ENCODE measurements at places on chromosomes 5 and 9.

GRCh38 chr9:87668222-87668621 is 57.7 kb upstream of the CTSL start:
- no peak for DNase-seq

GRCh38 chr5:84080908-84081307 is 303.8 kb downstream of the EDIL3 start:
- DNase-seq: peak; percentile 6

DNA sequence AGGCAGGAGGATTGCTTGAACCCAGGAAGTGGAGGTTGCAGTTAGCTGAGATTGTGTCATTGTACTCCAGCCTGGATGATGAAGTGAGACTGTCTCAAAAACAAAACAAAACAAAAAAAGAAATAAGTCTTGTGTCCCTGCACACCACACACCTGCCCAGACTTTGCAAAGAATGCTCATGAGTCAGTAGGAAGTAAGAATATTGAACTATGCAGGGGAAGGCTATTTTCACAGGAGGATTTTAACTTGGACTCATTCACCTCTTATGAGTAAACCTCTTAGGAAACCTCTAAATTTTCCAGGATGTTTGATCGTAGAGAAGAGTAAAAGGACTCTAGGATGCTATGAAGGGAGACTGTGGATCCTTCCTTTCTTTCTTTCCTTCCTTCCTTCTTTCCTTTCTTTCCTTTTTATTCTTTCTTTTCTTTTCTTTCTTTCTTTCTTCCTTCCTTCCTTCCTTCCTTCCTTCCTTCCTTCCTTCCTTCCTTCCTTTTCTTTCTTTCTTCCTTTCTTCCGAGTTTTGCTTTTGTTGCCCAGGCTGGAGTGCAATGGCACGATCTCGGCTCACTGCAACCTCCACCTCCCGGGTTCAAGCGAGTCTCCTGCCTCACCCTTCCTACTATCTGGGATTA is 96.7 kb upstream of the CLINT1 start:
- no peak for DNase-seq

DNA sequence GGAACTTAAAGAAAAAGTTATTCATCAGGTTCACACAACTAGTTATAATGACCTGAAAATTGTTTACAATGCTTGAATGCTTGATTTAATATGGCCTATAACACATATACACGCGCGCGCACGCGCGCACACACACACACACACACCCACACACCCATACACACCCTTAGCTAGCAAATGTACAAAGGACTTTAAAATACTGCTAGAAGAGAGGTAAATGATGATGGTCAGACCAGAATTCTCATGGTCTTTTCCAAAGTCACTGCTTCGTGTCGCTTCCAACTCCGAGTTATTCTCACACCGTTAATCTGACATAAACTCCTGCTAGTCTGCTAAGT is 5.9 kb downstream of the LSM11 start:
- DNase-seq: no peak

DNA sequence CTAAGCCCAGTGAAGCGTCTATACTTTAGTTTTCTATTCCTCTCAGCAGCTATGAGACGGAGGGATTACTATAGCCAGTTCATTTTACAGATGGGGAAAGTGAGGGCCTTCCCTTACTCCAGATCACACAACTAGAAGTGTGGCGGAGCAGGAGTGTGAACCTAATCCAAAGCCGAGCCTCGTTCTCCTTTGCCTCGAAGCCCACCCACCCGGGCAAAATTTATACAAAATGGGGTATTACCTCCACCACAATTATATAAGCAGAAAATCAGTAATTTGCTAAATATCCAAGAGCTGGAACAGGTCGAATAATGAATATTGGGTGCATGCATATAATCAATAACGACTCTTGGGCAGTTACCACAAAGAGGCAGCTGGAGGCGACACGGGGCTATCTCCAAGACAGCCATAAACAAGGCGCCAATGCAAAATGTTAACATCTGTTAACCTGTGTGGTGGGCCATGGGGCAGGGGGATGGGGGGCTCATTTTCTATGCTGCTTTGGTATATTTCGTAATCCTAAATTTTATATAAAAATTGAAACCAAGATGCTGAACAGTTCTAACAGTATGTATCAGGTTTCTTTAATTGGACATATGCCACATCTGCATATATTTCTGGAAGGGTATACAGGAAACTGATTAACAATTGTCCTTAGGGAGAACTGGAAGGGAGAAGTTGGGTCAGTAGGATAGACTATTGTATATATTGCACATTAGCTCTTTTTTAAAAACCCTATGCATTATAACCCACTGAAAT is 1.2 kb upstream of the RNF44 start:
- DNase-seq: no peak

GRCh38 chr9:70218767-70219166 is 40.0 kb upstream of the SMC5 start:
- no peak for DNase-seq

DNA sequence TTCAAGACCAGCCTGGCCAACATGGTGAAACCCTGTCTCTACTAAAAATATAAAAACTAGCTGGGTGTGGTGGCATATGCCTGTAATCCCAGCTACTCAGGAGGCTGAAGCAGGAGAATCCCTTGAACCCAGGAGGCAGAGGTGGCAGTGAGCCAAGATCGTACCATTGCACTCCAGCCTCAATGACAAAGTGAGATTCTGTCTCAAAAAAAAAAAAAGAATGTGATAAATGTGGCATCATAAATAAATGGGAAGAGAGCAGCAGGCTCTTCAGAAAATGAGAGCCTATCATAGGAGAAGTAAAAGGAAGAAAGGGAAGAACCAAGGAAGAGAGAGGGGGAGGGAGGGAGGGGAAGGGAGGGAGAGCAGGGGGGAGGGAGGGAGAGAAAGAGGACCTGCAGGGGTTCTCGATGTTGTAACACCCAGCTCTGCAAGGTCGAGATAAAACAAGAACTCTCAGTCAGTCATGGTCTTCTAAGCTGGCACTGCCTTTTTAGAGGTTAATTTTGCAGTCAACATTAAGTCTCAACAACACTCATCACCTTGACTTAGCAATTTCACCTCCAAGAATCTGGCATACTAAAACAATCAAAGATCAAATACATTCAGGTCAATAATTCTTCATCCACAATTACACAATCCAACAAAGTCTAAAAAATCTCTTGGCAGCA is 68.7 kb upstream of the SIMC1 start:
- DNase-seq: no peak

DNA sequence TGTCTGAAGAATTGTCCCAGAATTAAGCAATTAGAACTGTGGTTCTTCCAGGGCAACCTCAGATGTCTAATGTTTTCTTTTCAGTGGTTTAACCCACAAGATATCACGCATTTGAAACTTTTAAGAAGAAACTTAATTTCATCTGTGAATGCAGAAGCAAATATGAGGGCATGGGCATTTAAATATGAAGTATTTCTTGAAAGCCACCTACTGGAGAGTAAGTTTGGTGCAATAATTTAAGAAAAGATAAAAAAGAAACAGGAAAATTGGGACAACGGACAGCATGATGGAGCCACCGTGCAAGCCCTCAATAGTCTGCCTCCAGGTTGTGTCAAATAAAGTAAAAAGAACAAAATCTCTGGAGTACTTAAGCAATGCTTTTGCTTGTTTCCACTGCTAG is 1.2 kb upstream of the CAPSL start:
- DNase-seq: no peak

GRCh38 chr5:60444661-60445360 is 255.2 kb downstream of the DEPDC1B start:
- DNase-seq: no peak

GRCh38 chr9:127360829-127361228 is 36.1 kb upstream of the SLC2A8 start:
- DNase-seq: no peak

- no peak for DNase-seq
These were observed 18.1 kb downstream of the PPIP5K2 start for GRCh38 chr5:103138202-103138690.

GRCh38 chr9:135369412-135369990 is 110.1 kb upstream of the PPP1R26 start:
- no peak for DNase-seq

DNA sequence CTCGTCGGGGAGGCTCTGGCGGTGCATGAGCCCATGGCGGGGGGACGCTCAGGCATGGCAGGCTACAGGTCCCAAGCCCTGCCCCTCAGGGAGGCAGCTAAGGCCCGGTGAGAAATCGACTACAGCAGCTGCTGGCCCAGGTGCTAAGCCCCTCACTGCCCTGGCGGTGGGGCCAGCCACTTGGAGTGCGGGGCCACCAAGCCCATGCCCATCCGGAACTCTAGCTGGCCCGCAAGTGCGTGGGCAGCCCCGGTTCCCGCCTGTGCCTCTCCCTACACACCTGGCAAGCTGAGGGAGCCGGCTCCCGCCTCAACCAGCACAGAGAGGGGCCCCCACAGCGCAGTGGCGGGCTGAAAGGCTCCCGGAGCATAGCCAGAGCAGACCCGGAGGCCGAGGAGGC is 1896.9 kb upstream of the CDH6 start:
- DNase-seq: no peak

GRCh38 chr9:91208837-91209236 is 152.9 kb downstream of the AUH start:
- DNase-seq: no peak

- no peak for DNase-seq
These were observed 66.4 kb downstream of the SLCO4C1 start for GRCh38 chr5:102229685-102230084.

DNA sequence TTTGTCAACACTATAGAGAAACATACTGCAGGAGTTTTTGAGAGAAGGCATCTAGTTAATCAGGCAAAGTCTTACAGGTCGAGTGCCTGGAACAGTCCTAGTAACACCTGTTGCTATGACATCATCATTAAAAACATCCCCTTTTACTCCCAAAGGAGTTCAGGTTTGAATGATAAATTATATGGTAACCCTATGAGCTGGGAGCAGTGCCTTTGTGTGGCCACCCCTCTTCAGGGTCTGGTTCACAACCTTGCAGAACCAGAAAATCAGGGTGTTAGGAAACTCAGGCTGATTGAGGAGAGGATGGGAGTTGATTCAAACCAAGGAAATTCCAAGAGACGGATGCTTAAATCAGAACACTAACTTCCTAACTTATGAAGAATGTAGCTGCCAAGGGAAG is 179.1 kb upstream of the RASEF start:
- no peak for DNase-seq

DNA sequence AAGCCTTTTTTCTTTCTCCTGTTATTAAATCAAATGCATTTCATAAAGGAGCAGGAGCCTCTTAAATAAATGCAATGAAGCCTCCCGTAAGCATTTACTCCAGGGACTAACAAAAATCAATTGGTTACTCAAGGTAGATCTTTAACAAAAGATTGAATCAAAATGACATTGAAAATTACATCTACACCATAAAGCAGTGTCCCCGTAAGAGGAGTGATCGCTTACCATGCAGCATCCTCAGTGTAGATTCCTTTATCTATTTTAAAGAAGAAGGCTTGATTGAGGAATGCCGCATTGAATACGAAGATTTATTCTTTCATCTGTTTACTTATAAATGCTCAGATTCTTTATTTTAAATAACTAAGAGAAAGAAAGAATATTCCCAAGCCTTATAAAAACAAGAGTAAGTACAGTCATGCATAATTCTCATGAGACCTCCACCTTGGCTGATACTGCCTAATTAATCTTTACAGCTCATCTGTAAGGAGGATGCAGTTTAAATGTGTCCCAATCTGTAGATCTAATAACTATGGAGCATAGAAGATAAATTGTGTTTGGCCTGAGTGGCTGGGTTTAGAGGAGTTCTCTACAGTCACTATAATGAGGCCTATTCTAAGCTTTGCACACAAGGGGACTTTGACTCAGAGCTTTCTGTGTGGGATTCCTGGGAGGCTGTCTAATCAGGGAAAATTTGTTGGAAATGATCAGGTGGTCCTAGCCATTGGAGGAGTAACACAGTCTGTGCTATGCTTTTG is 55.1 kb downstream of the PLPPR1 start:
- no peak for DNase-seq

- DNase-seq: no peak
These were observed 80.7 kb downstream of the C9orf152 start for GRCh38 chr9:110126986-110127864.

GRCh38 chr5:53243403-53243802 is 133.8 kb upstream of the MOCS2 start:
- no peak for DNase-seq

- no peak for DNase-seq
These were observed 36.0 kb downstream of the ANKRD33B start for GRCh38 chr5:10599862-10600284.

DNA sequence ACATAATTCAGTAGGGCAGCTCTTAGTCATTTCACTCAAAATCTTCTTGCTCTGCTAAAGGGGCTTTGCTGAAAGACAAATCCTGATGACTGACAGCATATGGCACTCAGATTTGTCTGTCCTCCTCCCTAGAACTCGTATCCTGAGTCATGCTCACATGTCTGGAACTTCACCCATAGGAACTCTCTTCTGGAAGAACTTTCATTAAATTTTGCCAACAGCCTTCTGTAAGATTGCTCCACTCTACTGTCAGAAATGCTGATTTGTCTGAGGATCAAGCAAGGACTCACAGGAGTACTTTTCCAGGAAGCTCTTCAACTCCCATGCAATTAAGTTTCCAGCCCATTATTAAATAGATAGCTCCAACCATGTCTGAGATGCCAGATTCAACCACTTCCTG is 59.8 kb upstream of the SNX2 start:
- no peak for DNase-seq

DNA sequence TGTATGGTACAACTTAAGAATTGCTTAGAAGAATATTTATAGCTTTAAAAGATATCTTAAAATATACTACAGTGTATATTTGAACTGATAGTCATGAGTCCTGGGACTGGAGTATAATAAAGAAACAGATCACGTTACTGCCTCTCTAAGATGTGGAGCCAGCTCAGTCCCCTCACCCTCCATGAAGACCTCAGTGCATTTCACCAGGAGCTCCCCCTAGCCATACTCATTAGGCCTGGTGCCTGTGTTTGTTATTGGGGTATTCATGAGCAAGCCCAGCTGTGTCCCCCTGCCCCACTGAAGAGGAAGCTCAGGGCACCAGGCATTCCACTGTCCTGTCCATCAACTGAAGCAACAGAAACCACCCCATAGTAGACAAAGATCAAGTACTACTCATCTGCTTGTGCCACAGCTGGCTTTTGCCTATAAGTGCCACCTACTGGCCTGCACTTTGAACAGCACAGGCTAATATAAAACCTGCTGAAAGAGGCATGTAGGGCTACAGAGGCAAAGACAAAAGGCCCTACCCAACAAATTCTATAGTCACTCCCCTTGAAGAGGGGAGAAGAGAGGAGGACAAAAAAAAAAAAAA is 850.2 kb upstream of the NUDT12 start:
- no peak for DNase-seq

DNA sequence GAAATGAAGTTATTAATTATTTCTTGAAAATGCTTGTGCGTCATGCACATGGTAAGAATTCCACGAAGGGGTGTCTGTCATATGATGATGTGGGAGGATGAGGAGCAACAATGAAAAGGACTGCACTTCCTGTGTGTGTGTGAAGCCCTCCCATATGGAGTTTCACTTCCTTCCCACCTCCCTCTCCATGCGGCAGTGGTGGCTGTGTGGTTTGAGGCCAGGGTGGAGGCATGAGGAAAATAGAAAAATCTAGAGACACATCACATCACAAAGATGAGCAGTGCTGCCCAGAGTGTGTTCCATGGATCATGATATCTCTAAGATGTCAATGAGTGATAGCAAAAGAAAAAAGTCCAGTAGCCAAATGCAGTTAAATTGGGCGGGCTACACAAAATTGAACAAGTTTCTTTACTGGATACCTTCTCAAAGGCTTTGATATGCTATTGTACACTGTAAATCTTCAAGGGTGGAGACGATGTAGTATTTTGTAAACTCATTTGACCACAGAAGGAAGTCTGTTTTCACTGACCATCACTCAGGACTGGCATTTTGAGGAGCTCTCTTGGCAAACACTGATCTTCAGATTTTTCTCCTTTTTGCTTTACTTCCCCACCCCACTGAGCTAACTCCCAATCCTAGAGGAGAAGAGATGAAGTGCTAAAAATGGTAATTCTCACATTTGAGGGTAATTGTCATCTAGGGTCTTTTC is 55.7 kb upstream of the EQTN start:
- DNase-seq: no peak
